ENCODE measurements at places on chromosomes 5 and 9.
A peak's percentile ranks its signal among the peaks of the same experiment; 100 is the strongest.

DNA sequence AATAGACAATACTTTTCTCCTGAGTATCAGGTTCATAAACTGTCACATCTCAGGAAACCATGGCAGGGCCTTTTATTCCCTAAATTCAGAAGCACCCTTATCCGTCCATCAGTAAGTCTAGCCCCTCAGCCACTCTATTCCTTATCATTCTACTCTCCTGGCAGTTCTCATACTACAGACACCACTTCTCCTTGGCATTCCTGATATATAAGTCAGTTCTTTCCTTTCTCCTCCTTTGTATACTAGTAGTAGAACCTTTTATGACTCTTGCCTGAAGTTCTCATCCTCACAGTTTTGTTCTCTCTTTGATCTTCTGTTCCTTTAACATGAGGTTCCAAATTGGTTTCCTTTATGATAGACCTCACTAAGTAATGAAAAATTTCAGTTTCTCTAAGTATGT, 29.3 kb downstream of the GRAMD2B start:
- DNase-seq: no peak

GRCh38 chr9:91384954-91385353, 23.2 kb upstream of the AUH start:
- DNase-seq: no peak

- DNase-seq: no peak
These were observed 48.4 kb downstream of the CFAP77 start for GRCh38 chr9:132458432-132458831.

- DNase-seq: no peak
These were observed 229.9 kb upstream of the MAP3K1 start for GRCh38 chr5:56585461-56585860.

DNA sequence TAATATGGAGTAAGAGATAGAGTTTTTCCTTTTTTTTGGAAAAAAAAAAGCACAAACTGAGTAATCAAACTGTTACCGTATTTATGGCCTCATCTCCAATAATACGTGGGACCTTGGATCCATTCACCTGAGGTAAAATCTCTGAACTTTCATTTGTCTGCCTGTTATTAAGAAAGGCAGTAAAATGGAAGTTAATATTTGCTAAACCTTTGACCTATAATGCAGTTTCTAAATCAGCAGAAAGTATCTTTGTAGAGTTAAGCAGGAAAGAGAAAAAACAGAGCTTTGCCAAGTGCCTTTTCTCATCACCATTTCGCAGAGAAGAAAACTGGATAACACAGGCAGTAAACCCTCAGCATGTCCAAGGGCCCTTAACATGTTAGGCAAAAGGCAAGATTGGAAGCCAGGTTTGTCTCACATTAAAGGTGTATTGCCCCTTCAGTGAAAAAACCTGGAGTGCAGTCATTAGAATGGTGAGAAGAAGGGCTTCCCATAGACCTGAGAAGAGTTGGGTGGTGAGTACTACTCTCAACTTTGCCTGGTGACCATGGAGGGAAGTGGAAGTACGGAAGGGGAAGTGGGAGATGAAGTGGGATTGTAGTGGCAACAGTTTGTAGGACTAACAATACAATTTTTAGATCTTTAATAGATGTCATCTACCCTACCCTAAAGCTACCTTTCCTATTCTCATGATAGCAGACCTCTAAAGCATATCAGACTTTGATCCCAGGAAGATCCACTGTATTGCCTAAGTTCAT, 65.4 kb upstream of the GRAMD2B start:
- no peak for DNase-seq

- no peak for DNase-seq
These were observed 73.1 kb upstream of the FST start for GRCh38 chr5:53407373-53407772.

GRCh38 chr5:10409504-10409903, 32.2 kb upstream of the ROPN1L start:
- no peak for DNase-seq

DNA sequence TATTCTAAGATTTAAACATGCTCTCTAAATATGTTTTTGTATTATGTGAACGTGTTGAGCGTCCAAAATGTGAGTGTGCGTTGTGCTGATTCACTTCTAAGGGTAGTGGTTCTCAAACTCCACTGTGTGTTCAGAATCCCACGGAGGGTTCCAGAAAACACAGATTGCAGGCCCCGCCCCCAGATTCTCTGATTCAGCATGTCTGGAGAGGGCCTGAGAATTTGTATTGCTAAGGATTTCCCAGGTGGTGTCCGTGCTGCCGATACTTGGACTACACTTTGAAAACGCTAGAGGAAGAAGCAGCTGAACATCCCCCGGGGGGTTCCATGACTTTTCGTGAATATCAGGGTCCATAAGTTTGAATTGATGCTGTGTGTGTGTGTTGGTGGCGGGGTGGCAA, 1043.2 kb upstream of the WWC1 start:
- no peak for DNase-seq

DNA sequence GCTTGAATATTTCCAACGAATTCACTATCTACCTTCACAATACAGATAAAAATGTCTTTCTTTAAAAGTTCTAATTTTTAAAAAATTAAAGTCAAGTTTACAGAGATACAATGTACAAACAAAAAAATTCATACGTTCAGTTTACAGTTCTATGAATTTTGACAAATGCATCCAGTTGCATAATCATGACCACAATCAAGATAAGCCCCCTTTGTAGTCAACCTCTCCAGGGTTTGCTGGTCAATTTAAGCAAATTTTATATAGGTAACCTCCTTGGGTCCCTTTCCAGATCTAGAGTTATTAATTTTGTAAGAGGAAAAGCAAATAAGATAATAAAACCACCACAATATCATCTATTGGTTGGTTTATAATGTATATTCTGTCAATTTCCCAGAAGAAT, 76.3 kb downstream of the MRPS27 start:
- DNase-seq: no peak

DNA sequence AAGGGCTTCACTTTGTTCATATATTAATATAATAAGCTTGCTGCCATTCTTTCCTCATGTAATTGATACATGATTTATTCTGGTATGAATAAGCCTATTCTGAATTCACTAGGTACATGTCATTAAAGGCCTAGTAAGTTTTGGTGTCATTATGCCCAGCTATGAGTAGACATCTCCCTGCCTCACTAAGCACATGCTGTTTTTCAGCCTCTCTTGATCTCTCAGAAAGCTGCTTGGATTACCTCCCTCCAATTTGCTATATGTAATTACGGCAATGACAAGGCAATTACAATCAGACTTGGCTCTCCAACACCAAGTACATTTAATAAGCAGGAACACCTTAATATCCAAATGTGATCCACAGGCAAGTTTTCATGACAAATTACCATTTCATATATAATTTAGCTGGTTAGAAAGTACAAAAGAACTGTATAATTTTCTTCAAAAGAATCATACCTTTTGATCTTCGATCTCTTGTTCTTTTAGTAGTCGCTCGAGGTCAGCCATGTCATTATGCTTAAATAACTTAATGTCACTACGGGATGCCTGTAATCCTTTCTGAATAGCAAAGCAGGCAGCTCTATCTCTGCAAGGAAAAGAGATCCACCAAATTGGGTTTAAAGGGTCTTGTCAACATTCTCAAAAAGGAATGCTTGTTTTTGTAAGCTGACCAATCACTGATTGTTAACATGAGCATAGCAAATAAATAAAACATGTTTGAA, 56.3 kb downstream of the SPTLC1 start:
- no peak for DNase-seq

DNA sequence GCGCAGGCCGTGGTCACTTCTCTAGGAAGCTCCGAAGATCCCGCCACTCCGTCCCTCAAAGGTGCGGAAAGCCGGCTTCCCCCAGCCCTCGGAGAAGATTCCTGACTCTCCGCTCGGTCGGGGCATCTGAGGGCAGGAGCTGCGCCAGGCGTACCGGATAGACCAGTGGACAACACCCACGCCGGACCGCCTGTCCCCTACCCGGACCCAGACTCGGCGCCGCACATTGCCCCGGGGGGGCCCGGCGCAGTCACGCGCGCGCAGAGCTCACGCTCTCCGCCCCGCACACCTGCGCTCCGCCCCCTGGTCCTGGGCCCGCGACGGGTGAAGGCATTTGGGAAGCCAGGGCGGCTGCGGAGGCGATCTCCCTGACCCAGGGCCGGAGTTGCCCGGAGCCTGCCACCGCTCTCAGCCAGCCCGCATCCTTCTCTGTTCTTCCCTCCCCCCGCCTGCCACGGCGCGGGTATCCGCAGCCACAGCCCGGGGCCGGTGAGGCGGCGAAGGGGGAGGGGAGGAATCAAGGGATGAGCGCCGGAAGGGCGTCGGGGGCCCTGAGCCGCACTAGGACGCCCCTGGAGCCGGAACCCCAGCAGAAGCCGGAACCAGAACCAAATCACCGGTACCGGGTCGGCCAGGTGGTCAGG, 448 bp downstream of the RELL2 start:
- peak; percentile 51 for DNase-seq

DNA sequence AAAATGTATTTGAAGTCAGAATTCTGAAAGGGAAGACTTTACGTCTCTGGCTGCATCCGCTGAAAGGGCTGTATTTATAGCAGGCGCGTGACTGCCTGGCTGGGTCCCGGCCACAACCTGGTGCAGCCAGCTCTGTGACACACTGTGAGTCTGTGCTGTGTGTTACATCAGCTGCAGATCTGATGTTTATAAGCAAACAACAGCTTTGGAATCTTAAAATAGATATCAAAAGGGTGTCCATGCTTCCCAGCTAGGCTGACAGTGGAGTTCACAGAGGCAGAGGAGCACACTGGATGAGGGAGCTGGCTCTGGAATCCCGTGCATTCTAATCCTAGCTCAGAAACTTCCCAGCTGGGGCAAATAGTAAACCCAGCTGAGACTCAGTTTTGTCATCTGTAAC, 433.4 kb upstream of the BRINP1 start:
- no peak for DNase-seq

DNA sequence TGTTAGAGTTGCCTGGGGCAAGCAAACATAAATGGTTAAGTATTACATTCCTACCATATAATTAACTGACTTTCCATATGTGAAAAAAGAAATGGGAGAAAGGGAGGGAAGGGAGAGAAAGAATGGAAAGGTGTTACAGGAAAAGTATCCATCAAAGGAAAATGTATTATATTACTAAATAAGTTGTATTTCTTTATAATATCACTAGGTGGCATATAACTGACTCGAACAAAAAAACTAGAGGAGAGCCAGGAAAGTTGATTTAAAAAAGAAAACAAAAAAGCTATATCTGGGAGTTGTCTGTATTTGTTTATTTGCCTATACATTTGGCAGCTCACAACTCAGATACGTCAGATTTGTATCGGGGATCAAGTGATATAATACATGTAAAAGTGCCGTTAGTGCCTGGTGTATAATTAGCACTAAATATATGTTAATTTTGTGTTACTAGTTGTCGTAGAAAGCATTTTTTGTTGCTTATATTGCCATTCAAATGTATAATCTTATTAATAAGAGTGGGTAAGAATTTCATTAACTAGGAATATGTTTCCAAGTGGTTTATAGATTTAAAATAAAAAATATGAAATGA, 59.6 kb upstream of the ADAMTS19 start:
- no peak for DNase-seq

GRCh38 chr5:157143127-157143971, 684 bp upstream of the MED7 start:
- DNase-seq: peak; percentile 82

All from activated naive CD4-positive, alpha-beta T cell treated with anti-CD3 and anti-CD28 coated beads for 36 hours (primary cell).